ENCODE measurements at places on chromosomes 2 and 18.
A peak's percentile ranks its signal among the peaks of the same experiment; 100 is the strongest.

- DNase-seq: no peak
Observed at GRCh38 chr2:199910338-199911051, 598 bp upstream of the C2orf69 start.

- DNase-seq: no peak
Observed at GRCh38 chr2:137644731-137645130, 319.5 kb upstream of the HNMT start.

DNA sequence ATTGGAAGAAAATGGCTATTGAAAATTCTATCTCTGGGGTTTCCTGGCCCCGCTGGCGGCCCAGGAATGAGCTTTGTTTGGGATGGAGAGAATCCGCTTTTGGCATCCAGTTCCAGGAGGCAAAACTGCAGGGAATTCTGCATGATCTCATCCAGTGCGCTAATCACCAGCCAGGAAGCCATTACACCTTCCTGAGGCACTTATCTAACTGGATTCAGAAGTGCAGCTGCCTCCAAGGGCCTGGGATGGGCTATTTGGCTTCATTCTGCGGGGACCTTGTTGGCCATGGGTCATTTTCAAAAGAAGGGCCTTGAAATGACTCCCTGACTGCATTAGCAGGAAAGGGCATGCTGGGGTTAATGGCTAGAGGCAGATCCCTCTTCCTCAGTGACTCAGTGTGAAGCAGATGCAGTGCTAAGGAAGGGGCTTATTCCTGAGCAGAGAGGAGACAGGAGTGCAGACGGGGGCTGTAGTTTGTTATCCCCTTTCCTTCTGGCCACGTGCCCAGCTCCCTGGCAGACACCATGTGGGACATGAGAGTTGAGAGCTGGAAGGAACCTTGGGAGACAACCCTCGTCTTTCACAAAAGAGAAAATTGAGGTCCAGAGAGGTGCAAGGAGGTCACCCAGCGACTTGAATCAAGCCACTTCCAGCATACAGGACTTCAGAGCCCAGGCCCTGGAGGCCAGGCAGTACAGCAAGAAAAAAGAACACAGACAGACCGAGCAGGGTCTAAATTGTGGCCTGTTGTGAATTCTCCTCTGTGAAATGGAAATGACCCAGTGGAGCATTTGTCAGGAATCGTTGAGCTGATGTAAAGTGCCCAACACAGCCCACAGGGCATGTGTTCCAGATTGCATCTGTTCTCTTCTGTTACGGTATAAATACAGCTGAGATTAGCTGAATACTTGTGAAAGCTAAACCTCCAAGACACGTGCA is 161.8 kb downstream of the PRKCE start:
- no peak for DNase-seq

- no peak for DNase-seq
Observed at GRCh38 chr2:235011607-235011928, 59.8 kb downstream of the SH3BP4 start.

GRCh38 chr2:219552382-219553167 is 8.7 kb downstream of the TMEM198 start:
- no peak for DNase-seq

DNA sequence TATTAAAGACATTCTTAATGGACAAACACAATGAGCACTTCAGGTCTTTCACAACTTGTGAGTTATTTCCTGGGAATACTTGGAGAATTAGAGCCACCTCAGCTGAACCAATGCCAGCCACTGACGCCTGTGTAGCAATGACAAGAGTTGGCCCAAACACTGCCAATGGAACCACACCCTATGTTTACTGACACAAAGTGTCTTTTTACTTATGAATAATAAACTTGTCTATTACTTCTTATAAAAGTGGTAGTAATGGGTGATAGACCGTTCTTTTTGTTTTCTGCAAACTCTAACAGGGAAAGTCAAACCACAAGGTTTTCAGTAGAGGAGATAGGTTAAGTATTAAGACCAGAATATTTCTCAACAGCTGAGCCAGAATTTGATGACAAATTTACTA is 12.5 kb upstream of the CHAC2 start:
- DNase-seq: no peak

DNA sequence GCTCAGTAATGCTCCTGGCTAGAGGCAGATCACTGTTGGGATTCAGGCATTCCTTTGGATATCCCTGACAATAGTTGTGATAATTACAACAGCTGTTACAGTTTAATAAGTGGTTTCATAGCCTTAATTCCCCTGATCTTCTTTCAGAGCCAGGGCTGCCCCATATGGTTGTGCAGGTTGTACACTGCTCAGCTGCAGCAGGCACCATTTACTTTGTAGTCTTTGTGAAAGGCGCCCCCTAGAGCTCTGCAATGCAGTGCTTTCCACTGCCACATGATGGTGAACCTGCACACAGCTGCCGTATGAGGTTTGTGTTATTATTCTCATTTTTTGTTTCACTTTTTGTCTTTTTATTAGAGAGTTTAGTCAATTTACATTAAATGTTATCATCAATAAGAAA is 239.1 kb downstream of the KCNS3 start:
- DNase-seq: peak; percentile 1

- DNase-seq: no peak
Observed at GRCh38 chr18:77776104-77776503, 526.5 kb downstream of the GALR1 start.

DNA sequence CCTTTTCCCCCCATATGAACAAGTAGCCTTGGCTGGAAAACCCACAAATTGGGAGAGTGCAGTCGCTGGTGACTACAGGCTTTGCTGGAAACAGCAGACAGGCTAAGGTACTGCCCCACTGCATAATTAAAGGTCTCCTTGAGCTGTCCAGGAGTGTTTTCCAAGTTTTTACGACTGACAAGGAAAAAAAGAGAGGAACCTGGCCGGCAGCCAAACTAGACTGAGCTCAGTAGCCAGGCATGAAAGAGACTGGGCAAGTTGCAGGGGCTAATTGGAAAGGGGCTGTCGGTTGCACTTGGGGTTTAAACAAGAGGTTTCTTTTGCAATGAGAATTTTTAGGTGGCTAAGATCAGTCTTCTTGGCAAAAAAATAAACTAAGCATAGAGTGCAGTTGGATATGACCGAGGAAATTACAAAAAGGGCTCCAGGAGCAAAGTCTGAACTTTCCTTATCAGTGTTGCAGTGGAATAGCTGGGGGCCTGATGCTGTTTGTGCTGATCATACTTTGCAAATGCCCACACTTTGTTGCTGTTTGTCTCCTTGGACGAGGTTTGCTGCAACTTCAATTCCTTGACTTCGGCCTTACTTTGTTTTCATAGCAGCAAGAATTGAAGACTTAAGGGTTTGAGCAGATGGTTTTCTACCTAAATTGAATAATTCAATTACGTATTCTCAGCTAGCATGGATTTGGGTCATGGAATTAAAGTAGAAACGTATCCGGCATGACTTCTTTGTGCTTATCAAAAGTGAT is 2.1 kb downstream of the GULP1 start:
- no peak for DNase-seq

DNA sequence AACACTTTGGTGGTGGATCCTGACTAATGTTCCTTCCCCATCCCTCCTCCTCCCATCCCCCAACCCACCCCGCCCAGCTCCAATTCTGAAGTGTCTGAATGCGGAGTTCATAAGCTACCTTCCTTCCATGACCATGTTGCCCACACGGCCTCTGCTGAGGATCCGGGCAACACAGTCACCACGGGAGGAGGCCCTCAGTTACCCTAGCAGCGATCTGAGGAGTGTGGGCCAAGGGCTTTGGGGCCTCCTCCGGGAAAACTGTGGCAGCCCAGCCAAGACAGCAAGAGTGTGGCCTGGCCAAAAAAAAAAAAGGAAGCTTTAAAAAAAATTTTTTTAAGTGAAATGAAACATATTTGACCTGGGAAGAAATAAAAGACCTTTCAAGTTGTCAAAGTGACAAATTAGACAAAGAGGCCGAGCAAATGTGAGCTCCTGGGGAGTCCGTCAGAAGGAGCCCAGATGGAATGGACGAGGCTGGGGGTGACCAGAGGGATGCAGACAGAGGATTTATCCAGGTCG is 169.0 kb upstream of the PKDCC start:
- no peak for DNase-seq

GRCh38 chr2:11876436-11876835 is 130.0 kb downstream of the LPIN1 start:
- DNase-seq: no peak

- no peak for DNase-seq
Observed at GRCh38 chr18:49639643-49640391, 78.0 kb downstream of the LIPG start.

- DNase-seq: no peak
Observed at GRCh38 chr2:230886206-230886605, 21.5 kb downstream of the ITM2C start.
